Esophagus muscularis mucosa (tissue), 4 donors: ENCODE measurements at places on chromosomes 3 and 15. TPM values are rescaled to one million over a fixed set of nuclear protein-coding genes. Genes with fewer than 3 reads are reported as not detected.

- no peaks in the 10 kb centered on the region for H3K4me1 ChIP-seq
- H3K27me3 ChIP-seq: no peaks in the 10 kb centered on the region
- DNase-seq: no peak
- peaks cover 100% of the 10 kb centered on the region for H3K36me3 ChIP-seq
- no peak overlapping the region for H3K27ac ChIP-seq
- H3K4me3 ChIP-seq: no peak overlapping the region
These were observed 27.2 kb downstream of the SNX1 start for GRCh38 chr15:64122936-64123351.

DNA sequence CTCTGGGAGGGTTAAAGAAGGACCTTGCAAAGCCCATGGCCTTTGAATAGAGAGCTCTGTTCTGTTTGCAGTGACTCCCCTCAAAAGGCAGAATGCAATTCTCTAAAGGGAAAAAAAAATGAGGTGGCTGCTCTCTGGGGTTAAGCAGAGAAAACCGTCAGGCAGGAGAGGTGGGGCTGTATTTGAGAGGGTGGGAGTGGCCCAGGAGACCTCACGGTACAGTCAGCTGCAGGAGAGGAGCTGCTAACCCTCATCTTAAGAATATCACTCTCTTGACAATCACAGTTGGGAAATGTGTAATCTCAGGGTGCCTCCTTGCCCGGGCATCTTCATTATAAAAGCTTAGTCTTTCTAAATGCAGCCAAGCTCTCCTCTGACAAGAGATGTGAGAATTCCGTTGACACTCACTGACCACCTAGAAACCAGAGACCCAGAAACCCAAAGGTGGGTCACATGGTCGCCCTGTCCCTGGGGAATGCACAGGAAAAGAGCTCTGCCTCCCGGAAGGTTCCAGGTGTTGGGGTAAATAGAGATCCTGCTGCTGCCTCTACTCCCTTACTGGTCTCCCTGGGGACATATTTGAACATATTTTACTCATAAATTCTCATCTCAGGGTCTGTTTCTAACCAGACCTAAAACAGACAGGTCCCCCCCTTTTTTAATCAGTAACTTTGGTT, 159.1 kb upstream of the CTDSPL start:
- H3K36me3 ChIP-seq: no peaks in the 10 kb centered on the region
- no peak for DNase-seq
- H3K4me3 ChIP-seq: no peak overlapping the region
- no peak overlapping the region for H3K27ac ChIP-seq
- H3K4me1 ChIP-seq: peaks cover 15% of the 10 kb centered on the region

The MESP2 gene
- total RNA-seq: not detected

- no peak overlapping the region for H3K4me3 ChIP-seq
- no peak overlapping the region for H3K27ac ChIP-seq
- no peaks in the 10 kb centered on the region for H3K36me3 ChIP-seq
- DNase-seq: no peak
- H3K4me1 ChIP-seq: peaks cover 12% of the 10 kb centered on the region
These were observed 99.4 kb upstream of the DLG1 start for GRCh38 chr3:197397838-197398237.

GRCh38 chr15:48622237-48622636, 23.3 kb downstream of the FBN1 start:
- no peak overlapping the region for H3K4me3 ChIP-seq
- H3K36me3 ChIP-seq: no peaks in the 10 kb centered on the region
- DNase-seq: no peak
- no peaks in the 10 kb centered on the region for H3K27me3 ChIP-seq

GRCh38 chr15:86570738-86571137, 491.1 kb downstream of the AGBL1 start:
- no peak for DNase-seq
- no peak overlapping the region for H3K27ac ChIP-seq
- H3K36me3 ChIP-seq: no peaks in the 10 kb centered on the region
- no peak overlapping the region for H3K4me3 ChIP-seq
- H3K4me1 ChIP-seq: no peaks in the 10 kb centered on the region

The SPG11 gene
- 40.4 TPM for total RNA-seq

DNA sequence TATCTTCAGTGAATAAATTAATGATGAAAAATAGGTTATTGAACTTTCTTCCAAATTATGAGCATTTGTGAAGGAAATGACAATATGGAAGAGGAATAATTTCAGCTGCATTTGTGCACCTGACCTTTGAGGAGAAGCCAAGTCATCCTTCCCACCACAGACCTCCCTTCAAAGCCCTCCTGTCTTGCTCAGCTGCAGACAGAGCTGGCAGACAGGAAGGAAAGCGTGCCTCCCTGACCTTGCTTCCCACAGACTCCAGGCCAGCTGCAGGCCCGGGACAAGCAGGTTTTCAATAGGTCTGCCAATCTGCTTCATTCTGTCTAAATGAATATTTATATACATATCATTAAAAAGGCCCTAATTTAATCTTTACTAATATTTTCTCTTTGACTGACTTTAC, 152.9 kb upstream of the RBMS3 start:
- H3K4me1 ChIP-seq: no peaks in the 10 kb centered on the region
- DNase-seq: no peak
- no peaks in the 10 kb centered on the region for H3K27me3 ChIP-seq
- no peaks in the 10 kb centered on the region for H3K36me3 ChIP-seq

The COL7A1 gene
- 2.9 TPM for total RNA-seq

The EPHB3 gene
- total RNA-seq: 6.1 TPM

The EPB42 gene
- not detected for total RNA-seq

- H3K4me3 ChIP-seq: no peak overlapping the region
- H3K27ac ChIP-seq: no peak overlapping the region
- H3K36me3 ChIP-seq: no peaks in the 10 kb centered on the region
- H3K4me1 ChIP-seq: peaks cover 5% of the 10 kb centered on the region
- DNase-seq: peak; percentile 45
These were observed 227.5 kb downstream of the PTPRG start for GRCh38 chr3:61788623-61789507.

The CELF6 gene
- 2.9 TPM for total RNA-seq

The SCN11A gene
- 0.34 TPM for total RNA-seq

The XCR1 gene
- total RNA-seq: not detected

The MEIS2 gene
- 60.2 TPM for total RNA-seq

GRCh38 chr3:126031981-126032471, 51.9 kb downstream of the SLC41A3 start:
- H3K27ac ChIP-seq: no peak overlapping the region
- no peak overlapping the region for H3K4me3 ChIP-seq
- DNase-seq: peak; percentile 74
- no peaks in the 10 kb centered on the region for H3K4me1 ChIP-seq
- H3K36me3 ChIP-seq: peaks cover 16% of the 10 kb centered on the region

- H3K4me3 ChIP-seq: no peak overlapping the region
- no peaks in the 10 kb centered on the region for H3K36me3 ChIP-seq
- peak overlapping the region; percentile 91 for H3K27ac ChIP-seq
- no peak for DNase-seq
- peaks cover 92% of the 10 kb centered on the region for H3K4me1 ChIP-seq
These were observed 61.0 kb upstream of the RYK start for GRCh38 chr3:134311693-134312071.
